Activated CD4-positive, alpha-beta memory T cell treated with anti-CD3 and anti-CD28 coated beads for 36 hours (primary cell): ENCODE measurements at places on chromosomes 1 and 21. TPM values are rescaled to one million over a fixed set of nuclear protein-coding genes. Genes with fewer than 3 reads are reported as not detected.

DNA sequence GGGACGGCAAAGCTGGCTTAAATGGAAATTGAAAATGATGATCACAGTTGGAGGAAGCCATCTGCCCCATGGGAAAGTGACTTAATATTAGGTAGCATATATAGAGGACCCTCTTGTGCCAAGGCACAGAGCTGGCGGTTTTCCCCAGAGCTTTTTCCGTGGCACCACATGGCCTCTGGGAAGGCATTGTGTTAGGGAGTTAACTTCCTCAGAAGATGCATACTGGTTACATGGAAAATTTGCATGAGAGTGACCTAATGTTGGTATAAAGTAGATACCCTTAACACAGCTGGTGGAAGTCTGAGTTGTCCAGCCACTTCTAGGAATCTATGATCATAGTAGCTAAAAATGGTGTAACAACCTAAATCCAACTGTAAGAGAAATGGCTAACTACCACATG, 27.3 kb downstream of the CAP1 start:
- no peak overlapping the region for H3K4me3 ChIP-seq
- H3K4me1 ChIP-seq: peaks cover 38% of the 10 kb centered on the region
- H3K27me3 ChIP-seq: no peaks in the 10 kb centered on the region
- peaks cover 80% of the 10 kb centered on the region for H3K36me3 ChIP-seq
- H3K27ac ChIP-seq: peak overlapping the region; percentile 91

- no peaks in the 10 kb centered on the region for H3K27me3 ChIP-seq
- DNase-seq: no peak
- H3K36me3 ChIP-seq: peaks cover 13% of the 10 kb centered on the region
- H3K4me1 ChIP-seq: no peaks in the 10 kb centered on the region
- no peak overlapping the region for H3K27ac ChIP-seq
- no peak overlapping the region for H3K4me3 ChIP-seq
Measured at GRCh38 chr1:59560807-59561450, 253.8 kb upstream of the HOOK1 start.

GRCh38 chr1:151579436-151580225, 32.2 kb upstream of the SNX27 start:
- no peak for DNase-seq
- no peak overlapping the region for H3K4me3 ChIP-seq
- peaks cover 7% of the 10 kb centered on the region for H3K4me1 ChIP-seq
- H3K27ac ChIP-seq: no peak overlapping the region

The OR10J1 gene
- total RNA-seq: not detected

The ACTN2 gene
- total RNA-seq: 0.17 TPM

The CD160 gene
- total RNA-seq: 0.31 TPM

The LCE1F gene
- total RNA-seq: not detected
